ENCODE measurements at places on chromosomes 11 and 22. TPM values are rescaled to one million over a fixed set of nuclear protein-coding genes. Genes with fewer than 3 reads are reported as not detected.

DNA sequence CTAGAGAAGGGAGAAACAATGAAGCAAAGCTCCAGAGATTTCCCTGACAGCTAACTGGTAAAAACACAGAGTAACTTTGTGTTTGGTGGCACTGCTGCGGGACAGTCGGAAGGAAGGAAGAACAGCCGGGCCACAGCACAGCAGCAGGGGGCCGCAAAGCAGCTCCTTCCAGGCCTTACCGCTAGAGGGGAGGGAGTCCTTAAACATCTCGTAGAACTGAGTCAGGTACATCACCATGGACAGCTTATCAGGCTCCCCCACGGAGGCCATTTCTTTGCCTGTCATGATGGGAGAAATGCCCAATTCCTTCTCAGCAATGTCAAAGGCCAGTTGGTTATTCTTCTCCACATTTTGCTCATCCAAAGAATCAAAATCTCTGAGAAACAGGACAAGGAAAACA is 114.6 kb upstream of the BID start:
- peak; percentile 47 for DNase-seq

- no peak for DNase-seq
Measured at GRCh38 chr11:95566211-95566610, 223.4 kb downstream of the FAM76B start.

The KCNK4 gene
- 0.47 TPM for total RNA-seq

The TECTA gene
- total RNA-seq = 2.9 TPM

DNA sequence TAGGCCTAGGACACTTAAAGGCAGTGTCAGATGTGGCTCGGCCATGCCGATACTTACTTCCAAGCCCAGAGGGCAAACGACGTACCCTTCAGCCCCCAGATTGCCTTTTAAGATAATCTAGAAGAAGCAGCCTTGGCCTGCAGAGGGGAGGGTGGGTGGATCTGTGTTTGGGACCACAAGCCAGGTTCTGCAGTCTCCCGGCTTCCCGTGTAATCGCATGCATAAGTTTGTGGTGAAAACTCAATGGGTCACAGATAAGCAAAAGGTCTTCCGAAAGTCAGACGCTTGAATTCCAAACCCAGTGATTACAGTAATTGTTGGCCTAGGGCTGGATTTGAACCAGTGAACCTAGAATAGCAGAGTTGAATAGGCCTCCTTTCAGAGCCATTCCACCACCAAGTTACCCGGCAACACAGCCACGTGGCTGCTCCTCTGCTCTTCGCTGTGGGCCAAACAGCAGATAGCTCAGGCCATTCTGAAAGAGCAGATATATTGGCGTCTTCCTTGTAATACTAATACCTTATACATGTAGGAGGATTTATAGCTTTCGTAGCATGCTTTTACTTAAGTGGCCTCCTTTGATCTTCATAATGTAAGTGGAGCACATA is 170.8 kb upstream of the CADM1 start:
- no peak for DNase-seq

- DNase-seq = no peak
Measured at GRCh38 chr11:105734426-105734825, 124.6 kb downstream of the GRIA4 start.

DNA sequence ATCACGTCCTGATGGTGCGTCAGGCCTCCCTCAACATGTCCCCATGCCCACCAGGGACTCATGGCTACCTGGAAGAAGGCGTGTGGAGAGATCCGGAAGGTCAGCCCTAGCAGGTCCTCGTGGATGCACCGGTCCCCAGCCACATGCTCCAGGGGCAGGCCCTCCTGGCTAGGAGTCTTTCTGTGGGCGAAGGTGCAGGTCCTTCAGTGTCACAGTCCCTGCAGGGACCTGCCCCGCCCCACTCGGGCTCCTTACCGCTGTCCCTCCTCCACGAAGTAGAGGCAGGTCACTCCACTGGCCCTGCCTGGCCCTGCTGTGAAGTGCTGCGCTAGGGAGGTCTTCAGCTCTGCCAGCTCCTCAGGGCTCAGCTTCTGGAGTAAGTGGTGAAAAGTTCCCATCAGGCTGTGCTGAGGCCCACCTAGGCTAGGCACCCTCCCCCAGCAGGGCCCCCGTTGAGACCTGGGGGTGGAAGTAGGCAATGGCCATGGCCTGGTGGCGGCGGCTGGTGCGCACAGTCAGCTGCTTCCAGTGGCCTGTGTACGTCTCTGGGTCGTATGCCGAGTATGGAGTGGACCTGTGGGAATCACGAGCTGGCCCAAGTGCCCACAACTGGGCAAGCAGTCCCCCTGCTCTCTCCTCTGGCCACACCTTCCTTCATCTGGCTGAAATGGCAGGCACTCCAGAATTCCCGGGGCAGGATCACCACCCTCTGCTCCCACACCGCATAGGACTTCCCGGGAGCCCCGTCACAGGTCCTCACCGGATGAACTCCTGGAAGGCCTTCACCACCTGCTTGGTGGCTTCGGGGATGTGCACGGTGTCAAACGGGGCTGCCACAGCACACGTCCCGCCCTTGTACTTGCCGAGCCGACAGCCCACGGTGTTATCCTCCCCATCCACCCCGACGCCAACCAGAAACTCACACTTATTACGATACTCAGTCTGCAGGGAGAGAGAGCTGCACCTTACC is 1.1 kb upstream of the RANBP1 start:
- peak; percentile 11 for DNase-seq

- DNase-seq = peak; percentile 15
Measured at GRCh38 chr11:2777386-2777785, 77.6 kb upstream of the KCNQ1OT1 start.

DNA sequence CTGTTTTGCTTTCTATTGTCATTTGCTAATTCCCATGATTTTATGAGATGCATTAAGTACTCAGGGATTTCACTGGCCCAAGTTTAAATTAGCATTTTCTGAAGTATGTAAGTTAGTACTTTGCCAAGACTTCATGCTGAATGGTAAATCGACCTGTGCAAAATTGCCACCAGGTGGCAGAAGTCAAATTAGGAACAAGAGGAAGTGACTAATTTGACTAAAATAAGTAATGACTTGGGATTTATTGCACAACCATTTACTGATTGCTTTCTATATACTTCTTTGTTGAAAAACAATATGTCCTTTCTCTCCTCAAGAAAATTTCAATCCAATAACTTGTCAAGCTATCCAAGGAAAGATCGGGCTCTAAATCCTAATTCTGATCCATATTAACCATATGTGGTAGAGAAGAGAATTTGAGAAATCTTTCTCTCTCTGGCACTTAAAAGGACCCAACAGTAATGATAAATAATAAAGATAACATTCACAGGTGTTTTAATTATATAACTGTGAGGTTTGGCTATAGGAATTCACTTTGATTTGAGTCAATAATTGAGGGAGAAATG is 253.7 kb upstream of the CHORDC1 start:
- peak; percentile 43 for DNase-seq

The DNAJB7 gene
- not detected for total RNA-seq

The YPEL1 gene
- total RNA-seq = 71.2 TPM

Measured in glutamatergic neuron (in vitro differentiated cells).